Hematopoietic multipotent progenitor cell treated with erythropoietin and hydrocortisone succinate and interleukin-3 and kit ligand, for 17 days (in vitro differentiated cells): ENCODE measurements at places on chromosomes 5 and 9.

DNA sequence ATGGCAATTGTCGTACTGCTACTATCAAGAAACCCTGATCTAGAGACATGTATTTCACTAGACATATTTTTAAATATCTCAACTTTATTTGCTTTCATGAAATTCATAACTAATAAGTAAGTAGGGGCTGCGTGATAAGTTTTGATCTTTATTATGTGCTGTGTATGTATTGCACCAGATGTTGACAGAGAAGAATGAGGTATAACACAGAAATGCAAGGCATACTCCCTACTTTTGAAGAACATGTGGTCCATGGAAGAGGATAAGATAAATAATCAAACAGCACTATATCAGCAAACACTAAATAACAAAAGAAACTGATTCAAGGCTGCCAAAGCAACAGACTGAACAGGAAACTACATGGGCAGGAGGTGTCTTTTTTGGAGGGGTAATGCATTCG, 60.9 kb downstream of the FREM1 start:
- DNase-seq = no peak

DNA sequence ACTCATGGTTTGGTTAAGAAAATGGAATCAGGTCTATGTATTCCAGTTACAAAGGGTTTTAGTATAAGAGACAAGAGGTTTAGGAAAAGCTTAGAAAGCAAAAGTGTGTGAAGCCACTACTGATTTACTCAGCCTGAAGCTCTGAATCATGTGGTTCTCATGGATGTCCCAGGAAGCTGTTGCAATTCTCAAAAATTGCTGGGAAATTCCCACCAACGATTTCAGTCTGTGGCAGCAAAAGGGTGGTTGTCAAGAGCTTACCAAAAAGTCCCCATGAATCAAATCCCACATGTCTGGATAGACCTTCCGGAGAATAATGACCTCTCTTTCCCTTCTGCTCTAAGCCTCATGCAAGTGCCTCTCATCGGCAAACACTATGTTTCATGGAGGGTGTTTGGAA, 929.9 kb downstream of the TLE4 start:
- DNase-seq = no peak

DNA sequence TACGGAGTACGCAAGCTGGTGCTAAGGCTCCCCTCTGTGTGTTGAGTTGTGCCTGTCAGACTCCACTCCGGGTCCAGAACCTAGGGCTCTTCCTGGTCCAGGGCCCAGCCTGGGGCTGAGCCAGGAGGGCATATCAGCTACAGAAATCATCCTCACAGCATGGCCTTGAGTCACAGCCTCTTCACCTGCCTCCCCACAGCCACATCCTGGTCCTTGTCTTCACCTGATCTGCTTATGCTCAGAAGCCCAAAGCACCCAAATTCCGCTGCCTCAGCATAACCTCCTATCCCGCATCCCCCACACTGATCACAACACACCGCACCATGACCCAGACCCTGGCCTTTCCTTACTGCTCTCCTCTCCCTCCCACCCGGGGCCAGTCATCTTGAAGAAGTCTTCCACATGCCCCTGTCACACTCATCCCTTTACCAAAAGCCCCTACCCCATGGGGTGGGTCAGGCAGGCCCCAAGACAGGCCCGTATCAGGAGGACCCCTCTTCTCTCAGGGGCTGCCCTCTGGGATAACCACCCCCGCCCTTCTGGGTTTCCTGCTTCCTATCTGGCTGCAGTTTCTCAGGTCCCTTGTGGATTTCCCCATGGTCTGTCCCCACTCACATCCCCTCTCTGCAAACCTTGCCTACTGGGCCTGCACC, 1.3 kb upstream of the IL3 start:
- no peak for DNase-seq

DNA sequence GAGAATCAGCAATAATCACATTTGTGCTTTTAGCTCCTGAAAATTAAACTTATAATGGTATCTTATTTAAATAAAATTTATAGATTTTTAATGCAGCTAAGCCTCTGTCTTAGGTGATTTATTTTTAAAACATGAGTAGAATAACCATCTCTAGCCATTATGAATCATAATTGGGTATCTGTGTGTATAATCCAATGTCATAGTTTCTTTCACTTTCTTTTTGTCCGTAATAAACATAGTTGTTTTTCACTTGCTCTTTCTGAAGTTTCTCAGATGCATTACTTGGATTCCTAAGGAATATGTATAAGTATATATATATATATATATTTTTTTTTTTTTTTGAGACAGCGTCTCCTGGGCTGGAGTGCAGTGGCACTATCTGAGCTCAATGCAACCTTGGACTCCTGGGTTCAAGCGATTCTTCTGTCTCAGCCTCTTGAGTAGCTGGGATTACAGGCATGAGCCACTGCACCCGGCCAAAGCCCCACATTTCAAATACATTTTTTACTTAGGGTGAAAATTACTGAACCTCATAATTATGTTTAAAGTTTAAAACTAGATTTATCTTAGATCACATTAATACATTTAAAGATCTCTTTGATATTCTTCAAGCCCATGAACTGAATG, 377.1 kb downstream of the PRDM9 start:
- no peak for DNase-seq

DNA sequence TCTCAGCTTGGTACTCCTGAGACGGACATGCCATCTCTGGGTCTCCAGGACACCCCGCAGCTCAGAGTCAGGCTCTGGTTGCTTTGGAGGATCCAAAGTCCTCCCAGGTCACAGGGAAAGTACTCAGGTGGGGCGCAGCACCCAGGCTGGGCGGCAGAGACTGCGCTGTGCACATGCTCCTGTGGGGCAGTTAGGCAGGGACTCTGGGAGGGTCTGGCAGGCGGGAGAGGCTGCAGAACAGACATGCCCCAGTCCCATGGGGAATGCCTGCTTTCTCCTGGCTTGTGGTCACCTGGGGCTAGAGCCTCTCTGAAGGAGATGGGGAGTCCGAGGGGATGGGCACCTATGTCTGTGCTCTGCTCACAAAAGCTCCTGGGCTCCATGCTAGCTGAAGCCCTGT, 45.3 kb upstream of the ITGA2 start:
- no peak for DNase-seq

GRCh38 chr9:130445268-130445983, 665 bp downstream of the ASS1 start:
- no peak for DNase-seq

DNA sequence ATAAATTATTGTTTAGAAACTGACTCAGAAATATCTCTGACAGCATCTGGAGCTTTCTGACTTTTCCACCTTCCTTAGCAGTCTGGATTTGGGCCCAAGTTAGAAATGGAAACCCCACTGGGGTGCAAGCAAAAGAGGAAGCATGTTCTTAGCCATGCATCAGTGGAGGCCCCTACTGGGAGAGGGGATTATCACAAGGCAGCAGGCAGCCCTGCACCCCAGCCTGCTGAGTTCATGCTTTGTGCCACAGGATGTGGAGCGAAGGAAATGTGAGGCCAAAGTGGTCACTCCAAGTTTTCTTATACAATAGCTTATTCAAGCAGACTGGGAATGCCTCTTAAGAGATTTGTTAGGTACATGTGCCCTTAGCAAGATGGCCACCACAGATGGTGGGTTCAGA, 146.5 kb upstream of the TLX3 start:
- DNase-seq = no peak

DNA sequence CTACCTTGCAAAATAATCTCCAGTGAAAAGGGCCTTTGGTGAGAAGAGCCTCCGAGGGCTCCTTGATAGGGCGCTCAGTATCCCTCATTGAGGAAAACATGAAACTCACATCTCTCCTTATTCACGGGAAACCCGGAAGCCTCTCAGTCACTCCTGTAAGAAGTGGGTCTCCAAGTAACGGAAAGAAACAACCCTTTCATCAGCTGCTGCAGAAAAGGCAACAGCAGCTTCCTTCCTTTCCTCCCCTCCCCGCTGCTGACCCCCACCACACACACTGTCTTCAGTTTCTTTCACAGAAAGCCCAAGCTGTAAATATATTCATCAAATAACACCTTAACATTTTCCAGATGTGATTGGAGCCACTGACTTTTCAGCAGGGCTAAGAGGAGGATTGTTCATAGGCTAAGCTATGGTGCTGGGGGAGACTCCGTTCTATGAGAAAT, 81.4 kb downstream of the C9orf152 start:
- no peak for DNase-seq

DNA sequence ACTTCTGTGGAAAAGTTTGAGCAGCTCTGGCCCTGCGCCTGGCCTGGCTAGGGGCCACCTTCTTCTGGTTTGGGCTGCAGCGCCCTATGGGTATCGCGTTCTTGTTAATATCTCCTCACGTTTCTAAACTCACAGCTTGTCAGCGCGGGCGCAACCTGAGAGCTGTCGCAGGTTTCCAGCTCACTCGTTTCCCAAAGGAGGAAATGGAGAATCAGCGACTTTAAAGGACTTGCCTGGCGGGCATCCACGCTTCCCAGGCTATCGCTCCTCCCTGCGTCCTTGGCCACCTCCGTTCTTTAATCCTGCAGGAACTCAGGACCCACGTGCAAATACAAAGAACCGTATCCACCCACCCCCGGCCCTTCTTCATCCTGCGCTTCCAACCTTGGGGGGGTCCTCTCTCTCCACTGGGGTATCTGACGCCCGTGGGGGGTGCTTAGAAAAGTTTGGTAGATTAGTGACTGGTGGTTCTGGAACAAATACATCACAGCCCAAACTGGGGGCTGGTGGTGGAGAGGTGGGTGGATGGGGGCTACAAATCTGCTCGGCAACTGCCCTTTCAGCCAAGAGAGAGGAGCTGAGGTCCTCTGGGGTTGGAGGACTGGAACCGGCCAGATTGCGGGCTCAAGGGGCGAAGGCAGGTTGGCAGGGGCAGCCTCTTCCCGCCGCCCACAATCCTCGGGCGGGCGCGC, 578 bp upstream of the PSAT1 start:
- no peak for DNase-seq

DNA sequence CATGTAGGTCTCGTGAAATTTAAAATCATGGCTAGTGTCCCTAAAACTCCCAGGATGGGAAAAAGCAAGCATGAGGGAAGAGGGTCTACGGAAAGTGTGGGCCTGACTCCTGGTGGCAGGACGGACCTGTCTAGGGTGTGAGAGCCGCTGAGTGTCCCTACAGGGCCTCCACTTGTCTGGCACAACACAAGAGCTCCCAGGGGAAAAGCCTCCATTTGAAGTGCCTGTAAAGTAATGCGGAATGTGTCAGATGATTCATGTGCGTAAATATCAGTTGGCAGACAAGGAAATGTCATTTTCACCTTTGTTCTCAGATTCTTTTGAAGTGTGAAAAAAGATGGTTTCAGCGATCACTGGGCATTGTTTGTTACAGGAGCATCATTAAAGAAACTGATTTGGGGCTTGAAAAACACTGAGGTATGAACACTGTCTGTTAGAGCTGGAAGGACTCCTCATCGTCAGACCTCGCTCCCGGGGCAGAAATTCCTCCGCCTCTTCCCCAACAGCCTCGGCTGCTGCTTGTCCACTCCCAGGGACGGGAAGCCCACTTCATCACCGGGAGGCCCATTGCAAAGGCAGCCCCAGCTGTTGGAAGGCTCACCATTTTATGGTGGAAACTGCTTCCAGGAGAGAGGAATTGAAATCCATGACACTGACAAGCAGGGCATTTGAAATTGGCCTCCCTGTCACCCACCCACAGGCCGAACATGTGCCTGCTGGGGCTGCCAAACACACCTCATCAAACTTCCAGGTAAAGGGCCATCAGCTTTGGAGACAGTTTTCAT, 240.8 kb downstream of the FSTL4 start:
- DNase-seq = no peak

GRCh38 chr5:33964132-33964700, 20.3 kb downstream of the SLC45A2 start:
- DNase-seq = no peak

GRCh38 chr9:111298731-111299598, 31.1 kb downstream of the OR2K2 start:
- DNase-seq = peak; percentile 43

- peak; percentile 80 for DNase-seq
Observed at GRCh38 chr5:154757814-154758406, 2.7 kb downstream of the LARP1 start.

DNA sequence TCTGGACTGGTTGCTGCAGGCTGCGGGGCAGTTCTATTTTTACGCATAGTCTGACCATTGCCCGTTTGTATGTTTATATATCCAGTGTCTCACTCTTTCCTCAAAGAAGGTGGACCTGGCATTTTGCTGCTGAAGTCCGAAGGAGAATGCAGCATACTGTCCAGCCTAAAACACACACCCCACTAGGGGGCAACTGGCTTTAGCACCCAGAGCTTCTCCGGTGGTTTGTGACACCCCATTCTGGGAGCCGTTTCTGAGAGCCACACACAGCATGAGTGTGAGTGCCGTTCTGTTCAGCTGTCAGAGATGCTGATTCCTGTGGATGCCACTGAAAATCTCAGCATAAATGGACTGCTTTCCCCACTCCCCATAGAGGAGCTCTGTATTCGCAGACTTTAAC, 290.5 kb upstream of the TAS2R1 start:
- DNase-seq = no peak

GRCh38 chr9:68895741-68896478, 118.0 kb downstream of the PRKACG start:
- no peak for DNase-seq

DNA sequence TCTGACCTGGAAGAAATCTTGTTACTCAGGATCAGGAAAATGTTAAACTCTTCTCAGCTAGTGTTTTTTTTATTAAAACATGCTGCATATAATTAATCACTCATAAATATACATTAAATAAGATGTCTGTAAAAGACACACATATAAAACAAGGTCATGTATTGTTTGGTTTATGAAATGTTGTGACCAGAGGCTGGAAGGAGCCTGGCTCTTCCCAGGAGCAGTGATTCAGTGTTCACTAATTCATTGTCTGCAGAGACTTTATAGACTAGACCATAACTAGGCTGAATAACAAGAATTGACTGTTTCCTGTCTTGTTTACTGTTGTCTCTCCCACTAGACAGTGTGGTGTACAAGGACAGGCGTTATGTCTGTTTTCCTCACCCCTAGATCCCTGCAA, 49.1 kb upstream of the ANKRD55 start:
- DNase-seq = no peak

GRCh38 chr9:78685471-78685870, 388.5 kb downstream of the PSAT1 start:
- no peak for DNase-seq

DNA sequence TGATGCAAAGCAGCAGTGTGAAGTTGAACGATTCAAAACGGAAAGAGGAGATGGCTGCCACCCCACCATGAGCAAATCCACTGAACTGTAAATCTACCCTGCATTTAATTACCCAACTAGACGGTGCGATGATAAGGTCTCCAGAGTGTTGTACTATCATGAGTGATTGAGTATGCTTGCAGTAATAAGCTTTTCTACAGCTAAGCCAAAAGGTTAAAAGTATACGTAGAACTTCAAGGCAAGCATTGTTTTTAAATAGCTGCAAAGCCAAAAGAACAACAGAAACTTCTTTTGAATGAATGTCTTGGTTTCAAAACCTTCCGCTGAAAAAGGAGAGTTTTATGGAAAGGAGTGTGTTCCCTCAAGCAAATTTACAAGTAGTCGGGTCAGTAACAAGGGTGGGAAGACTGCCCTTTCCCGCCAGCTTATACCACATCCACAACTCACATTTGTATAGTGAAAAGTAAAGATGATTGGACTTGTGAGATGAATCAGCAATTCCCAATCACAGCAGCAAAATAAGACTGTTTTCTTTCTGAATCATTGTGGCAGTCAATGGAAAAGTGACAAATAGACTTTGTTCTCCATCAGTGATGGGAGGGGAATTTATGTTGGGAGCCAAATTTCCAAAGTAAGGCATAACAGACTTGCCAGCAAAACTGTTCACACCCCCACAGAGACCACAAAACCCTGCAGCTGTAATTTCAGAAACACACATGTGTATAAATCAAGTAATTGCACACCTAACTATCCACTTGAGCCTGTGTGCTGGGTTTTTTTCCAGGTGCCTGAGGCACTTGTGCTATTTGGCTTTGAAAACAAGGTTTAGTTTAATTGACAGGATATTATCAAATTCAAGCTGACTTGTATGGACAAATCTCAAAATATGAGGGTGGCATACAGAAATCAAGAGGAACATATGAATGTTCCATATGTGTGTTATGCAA, 407.7 kb upstream of the GRAMD2B start:
- DNase-seq = no peak
